Kidney capillary endothelial cell (primary cell): ENCODE measurements at places on chromosomes 2 and 18.
A peak's percentile ranks its signal among the peaks of the same experiment; 100 is the strongest.

- no peak for DNase-seq
These were observed 54.5 kb downstream of the MEMO1 start for GRCh38 chr2:31956312-31956711.

DNA sequence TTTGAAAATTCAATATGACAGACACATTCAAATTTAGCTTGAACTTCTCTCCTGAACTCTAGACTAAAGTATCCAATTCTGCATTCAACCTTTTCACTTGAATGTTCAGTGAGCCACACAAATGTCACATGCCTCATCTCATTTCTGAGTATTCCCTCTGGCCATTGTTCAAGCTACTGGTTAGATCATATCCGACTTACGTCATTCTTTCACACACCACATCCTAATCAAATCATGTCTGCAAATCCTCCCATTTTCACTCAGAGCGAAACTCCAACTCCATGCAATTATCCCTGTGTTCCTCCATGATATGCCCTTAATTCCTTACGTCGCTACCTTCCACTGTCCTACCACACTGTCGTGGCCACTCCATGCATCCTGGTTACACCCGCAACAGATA lies 425.1 kb downstream of the CBLN2 start:
- no peak for DNase-seq

DNA sequence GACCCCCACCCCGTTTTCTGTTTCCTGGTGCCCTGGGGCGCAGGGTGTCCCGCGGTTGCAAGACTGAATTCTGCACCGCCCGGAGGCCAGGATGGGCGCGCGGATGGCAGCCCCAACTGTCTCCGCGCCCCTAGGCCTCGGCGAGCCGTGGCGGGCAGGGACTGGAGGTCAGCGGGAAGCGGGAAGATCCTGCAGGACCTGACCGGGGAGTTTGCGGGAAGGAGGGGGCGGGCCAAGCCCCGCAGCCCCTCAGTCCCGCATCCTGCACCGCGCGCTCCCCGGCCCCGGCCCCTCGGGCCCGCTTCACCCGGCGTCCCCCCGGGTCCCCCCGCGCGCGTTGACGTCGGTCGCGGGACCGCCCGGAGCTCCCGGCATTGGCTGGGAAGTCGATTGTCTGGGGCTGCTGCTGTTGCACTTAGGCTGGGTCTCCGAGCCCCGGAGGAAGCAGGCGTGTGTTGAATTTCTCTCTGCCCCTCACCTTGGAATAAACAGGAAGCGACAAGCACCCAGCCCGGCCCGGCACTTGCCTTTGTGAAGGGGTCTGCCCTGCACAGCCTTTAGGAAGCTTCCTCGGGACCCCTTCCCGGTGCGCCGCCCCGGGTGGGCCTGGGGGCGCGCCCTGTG lies at the start of gene LDLRAD4:
LDLRAD4 (plus strand) TSS at position 393 of the 624 bp plus-strand sequence.
- DNase-seq: no peak

DNA sequence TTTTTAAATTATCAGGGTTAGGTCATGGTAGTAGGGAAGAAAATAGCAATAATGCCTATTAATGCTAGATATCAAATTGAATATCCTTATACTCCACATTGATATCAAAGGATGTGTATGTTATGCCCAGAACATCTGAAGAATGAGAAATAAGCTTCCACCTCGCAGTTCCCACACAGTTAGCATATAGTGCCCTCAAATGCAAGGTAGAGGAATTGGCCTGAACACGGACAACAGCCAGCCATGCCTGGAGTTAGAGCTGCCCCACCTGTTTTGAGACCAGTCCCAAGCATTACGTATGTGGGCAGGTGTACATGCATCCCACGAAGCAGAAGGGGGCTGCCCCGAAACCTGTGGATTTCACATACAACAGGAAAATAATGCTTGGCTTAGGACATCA lies 79.6 kb downstream of the SUMO1 start:
- DNase-seq: no peak

GRCh38 chr2:237650455-237650850 lies 23.1 kb downstream of the LRRFIP1 start:
- DNase-seq: no peak

GRCh38 chr18:55781481-55781957 lies 193.5 kb upstream of the TCF4 start:
- DNase-seq: peak; percentile 81

GRCh38 chr18:41655074-41655473 lies 300.0 kb upstream of the PIK3C3 start:
- no peak for DNase-seq

DNA sequence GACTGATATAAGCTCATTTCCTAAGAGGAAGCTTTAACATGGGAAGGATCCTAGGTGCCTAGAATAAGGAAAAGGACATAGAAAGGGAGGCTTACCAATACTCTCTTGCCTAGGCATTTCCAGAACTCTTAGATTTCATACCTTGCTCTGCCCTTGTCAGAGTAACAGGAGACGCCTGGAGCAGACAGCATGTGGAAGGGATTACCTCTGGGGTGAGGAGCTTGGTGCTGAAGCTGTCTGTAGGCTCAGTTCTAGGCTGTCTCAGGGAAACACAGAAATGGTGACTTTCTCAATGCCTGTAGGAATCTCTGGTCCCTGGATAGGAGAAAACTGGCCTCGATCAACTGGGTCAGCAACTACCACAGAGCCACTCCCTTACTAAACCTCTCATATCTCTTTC lies 150.0 kb downstream of the SLC4A3 start:
- no peak for DNase-seq

- DNase-seq: no peak
These were observed 226.4 kb upstream of the MYT1L start for GRCh38 chr2:2557475-2557874.

DNA sequence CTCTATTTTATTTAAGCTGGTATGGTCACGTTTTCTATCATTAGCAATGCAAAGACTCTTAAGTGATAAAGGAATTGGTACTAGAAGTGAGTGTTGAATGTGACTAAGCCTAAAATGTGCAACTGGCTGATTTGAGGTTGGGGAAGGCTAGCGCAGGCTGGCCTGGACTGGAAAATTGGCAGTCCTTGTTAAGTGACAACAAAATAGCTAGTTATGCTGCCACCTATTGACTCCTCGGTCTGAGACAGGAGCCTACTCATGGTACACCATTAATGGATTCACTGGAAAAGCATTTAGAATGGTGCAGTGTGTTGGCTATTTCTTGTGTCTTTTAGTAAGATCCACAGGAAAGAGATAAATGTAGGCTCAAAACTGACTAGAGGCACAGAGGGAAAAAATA lies 5.7 kb upstream of the WIPF1 start:
- no peak for DNase-seq

- no peak for DNase-seq
These were observed 438.9 kb downstream of the SATB2 start for GRCh38 chr2:199018826-199019225.

DNA sequence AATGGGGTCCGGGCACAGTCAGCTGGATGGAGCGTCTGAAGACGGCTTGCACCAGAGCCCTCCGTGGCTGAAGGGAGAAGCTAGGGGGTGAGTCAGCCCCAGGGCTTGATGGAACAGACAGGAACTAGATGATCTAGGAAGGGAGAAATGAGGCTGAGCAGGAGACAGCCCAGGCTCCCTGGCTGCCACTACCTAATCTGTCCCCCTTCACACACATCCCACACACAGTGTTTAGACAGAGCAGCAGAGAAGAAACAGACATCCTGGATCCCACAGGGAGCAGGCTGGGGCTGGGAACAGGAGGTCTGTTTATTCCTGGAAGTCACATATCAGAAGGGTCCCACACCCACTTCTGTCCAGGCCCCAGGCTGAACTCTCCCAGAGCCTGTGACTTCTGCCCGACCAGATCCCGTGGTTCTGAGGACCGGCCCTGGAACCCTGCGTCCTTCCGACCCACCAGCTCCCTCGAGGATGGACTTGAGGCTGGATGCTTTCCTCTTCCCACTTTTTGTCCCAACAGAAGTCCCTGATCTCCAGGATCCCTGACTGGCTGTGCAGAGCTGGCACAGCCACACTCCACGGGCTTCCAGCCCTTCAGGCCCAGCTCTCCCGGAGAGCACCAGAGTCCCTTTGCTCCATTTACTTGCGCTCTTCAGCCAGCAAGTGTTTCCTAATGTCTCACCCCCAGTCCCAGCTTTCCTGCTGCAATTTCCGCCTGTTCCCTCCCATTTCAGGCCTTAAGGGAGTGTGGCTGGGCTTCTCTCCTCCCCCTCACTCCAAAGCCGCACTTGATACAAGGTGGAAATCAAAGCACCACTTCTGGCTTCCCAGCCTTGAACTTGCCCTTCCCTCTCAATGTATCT lies 1.5 kb upstream of the GPBAR1 start:
- peak; percentile 60 for DNase-seq

DNA sequence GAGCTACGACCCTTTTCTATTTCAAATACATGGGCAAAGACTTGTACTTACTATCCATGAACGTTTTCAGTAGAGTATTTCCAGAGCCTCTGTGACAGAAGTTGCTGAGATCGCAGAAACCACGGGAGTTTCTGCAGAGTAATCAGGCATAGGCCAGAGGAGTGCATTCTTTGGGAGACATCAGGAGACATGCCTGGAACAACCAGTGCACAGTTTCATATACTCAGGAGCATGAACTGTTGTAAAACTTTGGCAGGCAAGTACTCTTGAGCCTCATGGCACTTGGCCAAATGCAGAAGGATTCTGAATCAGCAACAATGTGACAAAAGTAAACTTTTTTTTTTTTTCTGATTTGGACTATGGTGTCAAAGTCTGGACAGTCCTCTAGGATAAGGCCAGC lies 307.1 kb downstream of the GRB14 start:
- no peak for DNase-seq

DNA sequence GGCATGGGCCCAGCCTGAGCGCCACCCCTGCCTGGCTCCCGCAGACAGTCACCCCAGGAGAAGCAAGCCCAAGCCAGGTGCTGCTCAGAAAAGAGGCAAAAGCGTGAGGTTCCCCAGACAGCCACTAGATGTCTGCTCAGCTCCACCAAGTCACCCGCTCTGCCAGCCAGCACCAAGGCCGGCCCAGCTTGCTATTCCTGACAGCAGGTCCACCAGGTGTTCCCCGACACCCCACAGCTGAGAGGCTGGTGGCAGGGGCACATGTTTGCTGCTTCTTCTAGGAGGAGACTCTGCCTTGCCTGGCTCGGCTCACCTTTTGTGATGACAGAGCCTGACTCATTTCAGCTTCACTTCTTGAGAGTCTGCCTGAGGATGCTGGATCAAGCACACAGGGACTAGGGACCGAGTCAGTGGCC lies 206.7 kb downstream of the MGAT5 start:
- DNase-seq: peak; percentile 33

DNA sequence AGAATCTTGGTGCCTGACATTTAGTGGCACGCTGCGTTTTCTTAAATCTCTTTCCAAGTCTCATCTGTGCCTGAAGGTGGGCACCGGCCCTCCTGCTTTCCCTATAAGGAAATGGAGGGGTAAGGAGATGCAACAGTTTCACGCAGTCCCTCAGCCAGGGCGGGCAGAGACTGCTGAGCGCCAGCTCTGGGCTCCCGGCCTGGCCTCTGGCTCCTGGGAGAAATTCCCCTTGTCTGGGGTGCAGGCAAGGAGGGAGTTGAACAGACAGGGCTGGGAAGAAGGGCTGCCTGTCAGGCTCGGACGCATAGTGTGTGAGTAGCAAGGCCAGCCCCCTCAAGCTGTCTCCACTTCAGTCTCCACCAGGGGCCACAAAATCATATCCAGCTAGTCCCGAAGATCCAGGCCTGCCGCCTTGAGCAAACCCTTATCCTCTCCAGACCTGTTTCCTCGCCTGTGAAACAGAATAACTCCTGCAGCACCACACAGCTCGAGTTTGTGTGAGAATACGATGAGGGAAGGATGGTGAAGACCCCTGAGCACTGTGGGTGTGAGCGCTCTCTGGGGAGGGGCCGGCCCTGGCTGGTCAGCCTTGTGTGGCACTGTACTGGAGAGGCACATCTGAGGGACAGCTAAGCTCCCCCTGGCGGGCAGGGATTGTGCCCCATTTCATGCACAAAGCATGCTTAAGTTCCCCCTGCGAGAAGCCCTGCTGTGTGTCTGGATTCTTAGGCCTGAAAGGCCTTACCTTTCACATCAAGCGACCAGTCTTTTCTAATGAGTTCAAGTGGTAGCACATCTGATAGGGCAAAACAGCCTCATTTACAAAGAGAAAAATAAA lies 33.8 kb downstream of the SDC1 start:
- no peak for DNase-seq

- DNase-seq: no peak
These were observed 12.3 kb downstream of the DCTN1 start for GRCh38 chr2:74367789-74368188.

GRCh38 chr18:73942081-73942625 lies 205.5 kb downstream of the FBXO15 start:
- DNase-seq: no peak

DNA sequence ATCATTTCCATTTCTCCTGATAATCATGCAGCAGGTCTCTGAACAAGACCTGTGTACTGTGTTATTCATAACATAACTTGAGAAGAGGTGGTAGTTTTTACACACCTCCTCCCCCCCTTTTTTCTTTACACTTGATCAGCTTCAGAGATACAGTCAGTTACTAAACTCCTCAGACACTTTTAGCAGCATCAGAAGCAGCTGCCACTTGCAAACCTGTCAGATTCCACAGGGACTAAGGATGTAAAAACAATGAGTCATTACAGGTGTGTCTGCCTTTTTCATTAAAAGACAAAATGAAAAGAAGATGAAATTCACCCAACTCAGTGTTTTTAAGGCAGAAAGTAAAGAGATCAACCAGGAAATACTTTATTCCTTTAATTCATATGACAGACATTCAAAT lies 254.0 kb downstream of the NRXN1 start:
- no peak for DNase-seq

GRCh38 chr2:185862657-185863398 lies 124.2 kb downstream of the FSIP2 start:
- no peak for DNase-seq

DNA sequence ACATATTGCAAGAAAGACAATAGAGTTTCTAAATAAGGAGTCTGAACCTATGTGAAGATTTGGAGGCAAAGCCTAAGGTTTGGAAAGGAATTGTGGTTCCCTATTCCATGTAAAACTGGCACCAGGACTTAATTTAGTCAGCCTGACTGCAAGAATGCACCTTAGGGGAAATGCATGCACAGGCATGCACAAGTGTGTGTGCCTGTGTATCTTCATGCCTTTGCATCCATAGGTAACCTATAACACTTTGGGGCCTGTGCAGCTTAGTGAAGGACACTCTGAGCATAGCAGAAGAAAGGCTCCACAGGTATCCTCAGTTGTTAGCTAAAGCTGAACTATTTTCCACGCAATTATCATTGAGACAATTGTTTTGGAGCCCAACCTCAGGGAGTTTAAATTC lies 73.4 kb downstream of the RPRM start:
- no peak for DNase-seq

- no peak for DNase-seq
These were observed 271.1 kb upstream of the RAB6C start for GRCh38 chr2:129708221-129708967.

DNA sequence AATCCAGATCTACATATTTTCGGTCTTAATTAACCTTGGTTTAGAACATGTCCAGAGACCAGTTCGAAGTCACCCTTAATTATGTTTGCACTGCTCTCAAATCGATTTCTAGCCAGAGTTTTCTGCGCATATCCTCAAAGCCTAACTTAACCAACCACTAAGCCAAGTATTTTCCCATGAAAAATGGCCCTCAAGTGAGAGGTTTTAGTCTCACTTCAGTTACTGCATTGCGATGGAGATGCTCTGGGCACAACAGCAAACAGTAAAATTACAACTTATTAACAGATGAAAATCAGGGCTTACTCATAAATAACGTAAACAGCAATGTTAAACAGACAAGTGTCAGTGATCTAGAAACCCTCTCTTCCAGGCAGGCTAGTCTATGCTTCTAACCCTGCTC lies 4.5 kb downstream of the RTN4 start:
- DNase-seq: no peak
